ENCODE measurements at places on chromosomes 13 and 19.
A peak's percentile ranks its signal among the peaks of the same experiment; 100 is the strongest.

DNA sequence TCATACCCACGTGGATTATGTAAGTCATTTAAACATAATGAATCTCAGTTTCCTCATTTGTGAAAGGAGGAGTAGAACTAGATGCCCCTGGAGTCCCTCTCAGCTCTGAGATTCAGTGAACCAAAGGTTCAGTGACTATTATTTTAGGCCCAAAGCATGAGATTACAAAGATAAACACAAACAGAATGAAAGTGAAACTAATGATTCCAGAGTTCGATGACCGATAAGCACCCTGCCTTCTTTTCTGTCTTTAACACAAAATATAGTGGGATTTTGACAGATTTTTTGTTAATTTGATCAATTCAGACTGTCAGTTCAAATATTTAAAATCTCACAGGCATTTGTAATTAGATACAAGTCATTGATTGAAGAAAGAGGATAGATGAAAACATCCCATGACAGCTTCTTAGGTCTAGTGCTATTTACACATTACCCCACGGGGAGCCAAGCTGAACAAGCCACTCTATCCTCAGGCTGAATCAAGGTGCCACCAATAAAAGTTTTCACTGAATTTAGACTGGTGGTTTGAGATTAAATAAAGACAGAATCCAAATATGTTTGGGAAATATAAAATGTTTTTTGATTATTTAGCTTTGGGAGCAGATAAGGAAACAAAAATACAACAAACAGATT is 64.6 kb upstream of the RAP2A start:
- no peak for DNase-seq

DNA sequence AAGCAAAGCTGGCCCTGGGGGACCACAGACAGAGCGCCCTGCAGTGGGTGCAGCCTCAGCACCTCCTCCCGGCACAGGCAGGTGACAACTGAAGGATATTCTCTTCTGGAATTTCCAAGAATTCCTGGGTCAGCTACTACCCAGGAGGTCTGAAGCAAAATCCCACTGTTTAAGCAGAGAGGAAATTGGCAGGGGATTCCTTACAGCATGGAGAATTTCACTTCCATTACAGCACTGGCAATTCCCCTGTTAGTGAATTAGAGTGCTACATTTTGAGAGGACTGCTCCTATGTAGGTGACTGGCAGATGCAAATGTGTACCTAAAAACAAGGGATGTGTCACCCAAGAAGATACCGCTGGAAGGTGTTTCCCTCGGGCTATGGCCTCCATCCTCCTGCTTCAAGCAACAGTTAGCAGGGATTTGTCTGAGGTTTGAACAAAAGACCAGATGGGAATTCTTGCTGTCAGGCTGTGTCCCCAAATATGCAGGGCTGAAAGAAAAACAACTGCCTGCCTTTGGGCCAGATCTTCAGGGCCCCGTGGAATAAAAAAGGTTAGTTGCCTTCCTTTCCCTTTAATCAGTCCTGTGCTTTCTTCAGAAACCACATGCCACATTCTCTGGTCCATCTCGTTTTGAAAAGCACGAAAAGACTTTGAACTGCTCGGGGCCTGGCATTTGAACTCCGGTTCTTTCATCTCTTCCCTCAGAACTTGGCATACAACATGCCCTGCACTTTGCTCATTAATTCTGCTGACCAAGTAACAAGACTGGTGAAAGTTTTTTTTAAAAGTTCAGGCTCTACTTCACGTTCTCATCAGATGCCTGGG is 296.4 kb downstream of the DNAJC15 start:
- DNase-seq: no peak

- peak; percentile 59 for DNase-seq
Observed at GRCh38 chr13:95181586-95181985, 119.7 kb downstream of the ABCC4 start.

GRCh38 chr13:21111546-21111945 is 50.2 kb upstream of the LATS2 start:
- no peak for DNase-seq

DNA sequence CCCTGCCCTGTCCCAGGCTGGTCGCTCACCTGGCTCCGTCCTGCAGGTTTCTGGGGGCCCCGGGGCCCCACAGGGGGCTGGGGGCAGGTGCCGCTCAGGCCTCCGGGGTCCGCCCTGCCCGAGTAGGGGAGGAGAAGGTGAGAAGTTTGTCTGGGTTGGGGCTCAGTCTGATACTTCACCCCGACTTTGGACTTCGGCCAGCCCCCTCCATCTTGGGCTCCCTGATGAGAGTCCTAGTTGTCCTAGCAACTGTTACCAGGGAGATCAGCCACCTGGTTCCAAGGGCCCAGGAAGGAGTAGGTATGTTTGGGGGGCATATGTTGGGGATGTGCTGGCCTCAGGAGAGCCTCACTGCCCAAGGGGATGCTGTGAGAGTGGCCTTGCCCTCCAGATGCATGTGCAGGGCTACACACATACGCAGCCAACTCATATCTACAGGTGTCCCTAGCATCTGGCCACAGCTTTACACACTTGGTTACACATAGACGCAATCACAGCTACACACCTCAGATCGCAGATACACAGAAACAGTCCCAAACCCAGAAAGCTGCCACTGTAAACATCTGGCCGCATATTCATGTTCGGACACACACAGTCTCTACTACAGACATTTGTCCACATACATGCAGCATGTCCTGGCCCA is 3.4 kb downstream of the NUMBL start:
- no peak for DNase-seq

GRCh38 chr13:50224534-50224933 is 209.3 kb downstream of the KCNRG start:
- no peak for DNase-seq

All from hematopoietic multipotent progenitor cell treated with erythropoietin and hydrocortisone succinate and interleukin-3 and kit ligand, for 4 days (in vitro differentiated cells).